ENCODE measurements at places on chromosomes 5 and 9.

GRCh38 chr5:16615741-16616535, 859 bp downstream of the RETREG1 start:
- DNase-seq, result no peak

- DNase-seq, result no peak
Measured at GRCh38 chr9:87382900-87383299, 114.8 kb upstream of the DAPK1 start.

DNA sequence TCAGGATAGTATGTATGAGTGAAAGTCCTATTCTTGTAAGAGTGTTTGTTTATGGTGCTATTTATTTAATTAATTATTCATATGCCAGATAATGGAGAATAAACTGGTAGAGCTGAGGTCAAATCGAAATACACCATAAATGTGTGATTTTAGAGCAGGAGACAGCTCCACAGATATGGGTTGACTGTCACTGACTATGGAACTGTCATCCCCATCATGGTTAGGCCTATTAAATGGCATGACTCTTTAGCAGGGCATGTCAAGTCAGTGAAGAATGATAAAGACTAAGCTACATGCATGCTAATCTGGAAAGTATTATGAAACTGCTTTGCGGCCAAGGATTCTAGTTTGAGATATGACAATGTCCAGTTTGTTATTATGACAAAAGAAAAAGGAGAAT, 658.6 kb downstream of the ISL1 start:
- DNase-seq, result no peak

DNA sequence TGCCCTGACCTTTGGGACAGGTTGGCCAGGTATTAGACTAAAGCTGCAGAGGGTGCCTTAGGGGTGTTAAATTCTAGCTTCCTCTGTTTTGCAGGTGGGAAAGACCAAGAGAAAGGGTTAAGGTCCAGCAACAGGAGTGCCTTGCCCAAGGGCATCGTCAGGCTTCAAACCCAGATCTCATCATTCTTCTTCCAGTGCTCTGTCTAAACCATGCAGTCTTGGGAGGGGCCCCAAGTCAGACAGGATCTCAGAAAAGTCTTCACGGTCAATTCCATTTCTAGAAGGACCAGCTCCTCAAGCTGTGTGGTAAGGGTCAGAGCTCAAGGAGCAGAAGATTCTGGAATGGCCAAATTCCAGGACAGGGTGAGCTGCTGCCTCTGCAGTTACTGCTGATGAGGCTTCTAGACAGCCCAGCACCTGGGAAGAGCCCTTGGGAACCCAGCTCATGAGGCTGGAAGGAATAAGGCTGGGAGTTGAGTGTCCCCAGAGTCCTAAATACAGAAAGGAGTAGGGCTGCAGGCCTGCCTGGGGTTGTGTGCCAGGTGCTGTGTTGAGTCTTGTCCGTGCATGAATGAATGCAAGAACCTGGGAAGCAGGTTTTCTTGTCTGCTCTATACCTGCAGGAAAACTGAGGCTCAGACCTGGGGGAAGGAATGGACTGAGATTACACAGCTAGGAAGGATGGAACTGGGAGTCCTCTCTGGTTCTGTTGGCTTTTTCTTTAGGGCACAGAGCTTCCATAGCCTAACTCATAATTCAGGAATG, 69.3 kb downstream of the WWC1 start:
- no peak for DNase-seq
